ENCODE measurements at places on chromosomes 5 and 9. TPM values are rescaled to one million over a fixed set of nuclear protein-coding genes. Genes with fewer than 3 reads are reported as not detected.

DNA sequence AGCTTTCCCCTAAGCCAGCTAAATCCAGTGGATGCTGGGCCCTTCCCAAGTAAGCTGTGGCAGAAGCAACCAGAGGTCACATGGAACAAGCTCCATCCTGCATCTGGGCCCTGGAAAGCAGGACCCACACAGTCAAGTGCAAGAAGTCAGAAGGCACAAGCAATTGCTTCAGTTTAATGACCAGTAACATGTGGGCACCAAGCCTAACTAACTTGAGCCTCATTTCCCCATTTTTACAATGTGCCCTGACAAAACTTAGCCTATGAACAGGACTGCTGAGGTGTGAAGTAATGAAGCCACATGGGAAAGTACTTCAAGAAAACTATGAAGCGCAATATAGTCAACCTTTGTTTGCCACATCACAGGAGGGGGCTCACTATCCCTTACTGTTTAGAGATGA lies 90.5 kb downstream of the TLE1 start:
- no peak overlapping the region for H3K27ac ChIP-seq
- no peak for DNase-seq
- H3K27me3 ChIP-seq, result no peaks in the 10 kb centered on the region
- peaks cover 12% of the 10 kb centered on the region for H3K4me1 ChIP-seq
- no peak overlapping the region for H3K4me3 ChIP-seq
- H3K36me3 ChIP-seq, result no peaks in the 10 kb centered on the region

- peaks cover 9% of the 10 kb centered on the region for H3K27me3 ChIP-seq
- H3K27ac ChIP-seq, result no peak overlapping the region
- H3K36me3 ChIP-seq, result no peaks in the 10 kb centered on the region
- DNase-seq, result no peak
- H3K4me3 ChIP-seq, result no peak overlapping the region
- H3K4me1 ChIP-seq, result peaks cover 11% of the 10 kb centered on the region
Measured at GRCh38 chr9:93963969-93964368, 8.8 kb upstream of the BARX1 start.

GRCh38 chr5:10461041-10461440 lies 19.4 kb downstream of the ROPN1L start:
- no peak for DNase-seq
- H3K27ac ChIP-seq, result no peak overlapping the region
- H3K36me3 ChIP-seq, result no peaks in the 10 kb centered on the region
- H3K27me3 ChIP-seq, result no peaks in the 10 kb centered on the region

GRCh38 chr5:113235884-113236283 lies 198.9 kb downstream of the TSSK1B start:
- no peak for DNase-seq
- no peak overlapping the region for H3K27ac ChIP-seq
- H3K4me3 ChIP-seq, result no peak overlapping the region
- no peaks in the 10 kb centered on the region for H3K4me1 ChIP-seq
- no peaks in the 10 kb centered on the region for H3K27me3 ChIP-seq
- no peaks in the 10 kb centered on the region for H3K36me3 ChIP-seq

- H3K27ac ChIP-seq, result no peak overlapping the region
- H3K27me3 ChIP-seq, result no peaks in the 10 kb centered on the region
- DNase-seq, result no peak
- no peaks in the 10 kb centered on the region for H3K4me1 ChIP-seq
Measured at GRCh38 chr5:41637869-41638268, 127.5 kb upstream of the PLCXD3 start.

DNA sequence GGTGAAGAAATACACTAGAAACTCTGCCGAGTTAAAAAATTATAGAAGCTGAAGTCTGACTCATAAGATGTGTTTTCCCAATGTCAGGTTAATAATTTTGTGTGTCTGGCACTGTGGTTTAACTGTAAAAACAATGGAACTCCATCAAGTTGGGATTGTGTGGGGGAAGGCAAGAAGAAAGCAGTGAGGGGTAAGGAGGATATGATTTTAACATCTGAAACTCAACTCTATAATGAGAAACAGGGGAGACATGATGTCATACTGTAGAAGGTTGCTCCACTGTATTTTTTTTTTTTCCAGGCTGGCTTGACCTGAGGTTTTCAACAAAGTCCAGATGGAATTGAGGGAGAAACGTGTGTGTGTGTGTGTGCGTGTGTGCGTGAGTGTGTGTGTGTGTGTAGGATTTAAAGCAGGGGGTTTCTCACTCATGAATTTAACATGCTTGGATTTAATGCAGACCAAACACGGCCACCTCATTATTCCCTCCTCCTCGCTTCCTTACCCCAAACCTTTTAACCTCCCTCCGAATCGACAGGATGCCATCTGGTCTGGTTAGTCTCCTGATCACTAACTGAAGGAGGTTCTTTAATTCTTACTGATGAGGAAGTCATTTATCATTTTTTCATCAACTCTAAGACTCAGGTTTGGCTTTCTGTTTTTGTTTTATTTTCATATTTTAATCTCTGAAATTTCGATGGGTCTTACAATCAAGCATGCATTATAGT lies 140.2 kb upstream of the LPAR1 start:
- H3K4me3 ChIP-seq, result no peak overlapping the region
- no peak overlapping the region for H3K27ac ChIP-seq
- no peaks in the 10 kb centered on the region for H3K4me1 ChIP-seq
- H3K36me3 ChIP-seq, result no peaks in the 10 kb centered on the region
- DNase-seq, result no peak
- no peaks in the 10 kb centered on the region for H3K27me3 ChIP-seq

The ACSL6 gene
- 1.1 TPM for total RNA-seq
